ENCODE measurements at places on chromosomes 7 and 10. TPM values are rescaled to one million over a fixed set of nuclear protein-coding genes. Genes with fewer than 3 reads are reported as not detected.

GRCh38 chr7:31054608-31055278, 2.6 kb downstream of the ADCYAP1R1 start:
- H3K4me3 ChIP-seq, result no peak overlapping the region
- no peaks in the 10 kb centered on the region for H3K36me3 ChIP-seq
- no peak overlapping the region for H3K27ac ChIP-seq
- H3K4me1 ChIP-seq, result peaks cover 39% of the 10 kb centered on the region
- peak; percentile 36 for DNase-seq

DNA sequence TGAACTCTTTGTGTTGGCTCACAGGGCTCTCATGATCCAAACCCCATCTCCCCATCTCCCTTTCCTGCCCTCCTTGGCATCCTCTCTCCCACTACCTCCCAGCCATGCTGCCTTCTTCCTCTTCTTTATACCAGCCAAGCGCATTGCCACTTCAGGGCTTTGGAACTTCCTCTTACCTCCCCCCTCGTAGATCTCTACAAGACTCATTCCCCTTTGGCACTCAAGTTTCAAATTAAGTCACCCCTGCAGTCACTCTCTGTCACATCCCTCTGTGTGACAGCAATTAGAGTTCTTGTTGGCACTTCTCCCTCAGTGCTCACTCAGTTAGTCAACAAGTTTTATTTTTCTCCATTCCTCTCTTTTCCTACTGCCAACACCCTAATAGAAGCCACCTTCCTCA, 20.8 kb upstream of the NRP1 start:
- H3K36me3 ChIP-seq, result no peaks in the 10 kb centered on the region
- peak; percentile 64 for DNase-seq
- no peak overlapping the region for H3K27ac ChIP-seq
- H3K27me3 ChIP-seq, result no peaks in the 10 kb centered on the region

GRCh38 chr10:132175408-132175807, 11.3 kb upstream of the DPYSL4 start:
- no peaks in the 10 kb centered on the region for H3K36me3 ChIP-seq
- H3K27ac ChIP-seq, result no peak overlapping the region
- peaks cover 61% of the 10 kb centered on the region for H3K27me3 ChIP-seq
- no peak for DNase-seq

DNA sequence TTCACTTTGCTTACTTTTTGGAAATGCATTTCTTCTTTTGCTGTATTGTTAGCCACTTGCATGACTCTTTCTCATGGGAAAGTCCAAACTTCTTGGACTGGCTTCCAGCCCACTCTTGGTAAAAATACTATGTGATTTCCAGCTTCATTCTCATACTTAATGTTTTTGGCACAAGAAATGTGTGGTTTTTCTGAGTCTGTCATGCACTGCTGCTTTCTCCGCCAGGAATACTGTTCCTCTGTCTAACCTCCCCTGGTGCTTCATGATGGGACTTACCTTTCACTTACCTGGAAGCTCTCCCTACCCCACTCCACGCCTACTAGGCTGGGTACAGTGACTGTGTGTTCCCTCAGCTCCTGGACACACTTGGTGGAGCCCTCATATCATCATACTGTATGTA, 18.7 kb downstream of the MGAM2 start:
- no peak overlapping the region for H3K4me3 ChIP-seq
- H3K36me3 ChIP-seq, result no peaks in the 10 kb centered on the region
- H3K27me3 ChIP-seq, result no peaks in the 10 kb centered on the region
- no peak overlapping the region for H3K27ac ChIP-seq

DNA sequence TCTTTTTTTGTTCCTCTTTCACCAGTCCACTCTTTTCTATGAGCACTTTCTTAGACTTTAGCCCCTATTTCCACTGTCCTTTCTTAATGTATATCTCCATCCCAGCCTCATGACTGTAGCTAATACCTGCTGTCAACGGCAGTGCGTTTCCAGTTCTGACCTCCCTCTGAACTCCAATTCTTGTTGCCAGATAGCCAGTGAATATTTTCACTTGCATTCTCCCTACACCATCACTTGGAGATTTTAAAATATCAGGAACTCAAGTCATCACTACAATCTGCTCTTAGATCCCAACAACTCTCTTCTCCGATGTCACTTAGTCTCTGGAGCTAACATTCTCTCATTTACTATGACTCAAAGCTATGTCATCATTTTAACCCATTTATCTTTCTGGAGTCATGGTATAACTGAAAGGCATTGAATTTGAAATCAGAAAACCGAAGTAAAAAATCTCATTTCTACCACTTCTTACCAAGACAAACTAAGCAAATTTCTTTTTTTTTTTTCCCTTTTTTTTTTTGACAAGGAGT, 5.1 kb upstream of the SLC16A12 start:
- no peak overlapping the region for H3K4me3 ChIP-seq
- H3K36me3 ChIP-seq, result no peaks in the 10 kb centered on the region
- H3K4me1 ChIP-seq, result peaks cover 4% of the 10 kb centered on the region
- H3K27me3 ChIP-seq, result peaks cover 14% of the 10 kb centered on the region
- no peak for DNase-seq
- H3K27ac ChIP-seq, result no peak overlapping the region

Gene RPP30
- total RNA-seq, result 43.3 TPM

All from muscle of leg (tissue), 16 donors.